Effector CD8-positive, alpha-beta T cell (primary cell): ENCODE measurements at places on chromosomes 2 and 18.

- DNase-seq: no peak
Observed at GRCh38 chr2:149037851-149038250, 648 bp upstream of the LYPD6B start.

DNA sequence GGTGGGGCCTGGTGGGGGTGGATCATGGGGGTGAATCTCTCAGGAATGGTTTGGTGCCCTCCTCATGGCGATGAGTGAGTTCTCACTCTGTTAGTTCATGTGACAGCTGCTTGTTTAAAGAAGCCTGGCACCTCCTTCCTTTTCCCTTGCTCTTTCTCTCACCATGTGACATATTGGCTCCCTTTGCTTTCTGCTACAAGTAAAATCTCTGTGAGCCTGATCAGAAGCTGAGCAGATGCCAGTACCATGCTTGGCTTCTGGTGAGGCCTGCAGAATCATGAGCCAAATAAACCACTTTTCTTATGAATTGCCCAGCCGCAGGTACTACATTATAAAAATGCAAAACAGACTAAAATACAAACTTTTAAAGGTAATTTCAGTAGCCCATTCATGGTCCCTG lies 73.4 kb upstream of the TEX51 start:
- DNase-seq: no peak

DNA sequence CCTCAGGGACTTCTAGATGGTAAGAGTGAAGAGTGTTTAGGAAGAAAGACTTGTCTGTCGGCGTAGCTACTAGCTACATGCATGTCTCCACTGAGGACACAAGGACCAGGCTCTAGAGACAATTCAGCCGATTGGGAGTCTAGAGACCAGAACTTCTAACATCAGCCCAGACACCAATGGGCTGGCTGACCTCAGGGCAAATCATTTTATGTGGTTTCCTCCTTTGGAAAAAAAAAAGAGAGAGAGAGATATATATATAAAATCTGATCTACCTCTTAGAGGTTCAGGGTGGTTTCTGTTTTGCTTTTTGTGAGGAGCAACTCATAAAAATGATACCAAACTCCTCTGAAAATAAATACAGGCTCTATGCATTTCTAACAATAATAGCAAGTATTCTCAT lies 212.8 kb downstream of the BCL2 start:
- DNase-seq: no peak

GRCh38 chr2:240638512-240639160 lies 13.4 kb downstream of the GPR35 start:
- no peak for DNase-seq

DNA sequence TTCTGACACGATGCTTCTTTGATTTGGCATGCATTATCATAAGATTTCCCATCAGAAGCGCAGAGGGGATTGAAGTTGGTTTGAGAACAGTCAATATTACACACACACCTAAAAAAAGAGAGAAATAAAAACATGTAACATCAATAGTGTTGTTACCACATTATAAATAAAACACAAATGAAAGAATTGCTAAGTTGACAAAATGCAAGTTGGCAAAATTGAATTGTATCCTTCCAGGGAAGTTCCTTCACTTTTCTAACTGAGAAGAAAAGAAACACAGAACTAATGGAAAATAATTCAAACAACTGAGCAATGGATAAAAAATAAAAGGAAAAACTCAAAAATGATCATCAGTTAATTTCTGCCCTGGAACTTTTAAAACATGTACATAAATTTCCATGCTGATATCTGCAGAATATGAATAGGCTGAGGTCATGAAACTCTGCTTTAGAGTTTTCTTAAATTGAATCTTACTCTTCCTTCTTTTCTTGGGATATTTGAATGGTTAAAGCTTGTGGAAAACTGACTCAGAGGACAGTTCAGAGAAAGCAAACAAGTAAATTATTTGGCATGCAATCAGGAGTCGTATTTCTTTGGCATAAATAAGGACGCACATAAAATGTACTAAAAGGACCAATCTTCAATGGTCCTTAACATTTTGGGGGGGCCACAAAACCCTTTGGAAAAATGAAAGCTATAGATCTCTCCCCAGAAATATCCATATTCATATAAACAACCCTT lies 152.4 kb upstream of the CAVIN2 start:
- no peak for DNase-seq

DNA sequence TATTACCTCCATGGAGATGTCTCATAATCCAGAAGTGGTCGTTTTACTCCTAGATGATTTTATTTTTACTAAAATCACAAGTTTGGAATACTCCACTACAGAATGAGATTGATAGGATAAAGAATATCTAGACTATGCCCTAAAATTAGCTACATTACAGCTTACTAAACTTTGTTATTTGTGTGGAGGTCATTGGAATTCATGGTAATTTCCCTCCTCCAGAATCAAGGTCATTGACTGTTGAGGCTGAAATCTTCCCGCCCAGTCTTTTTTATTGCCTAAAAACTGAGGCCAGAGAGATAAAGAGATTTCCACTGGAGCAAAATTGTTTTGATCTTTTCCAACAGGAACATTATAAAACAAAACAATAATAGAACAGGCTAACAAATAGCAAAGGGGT lies 35.0 kb downstream of the ITGB6 start:
- DNase-seq: no peak

GRCh38 chr18:3554091-3554601 lies 104.2 kb downstream of the TGIF1 start:
- no peak for DNase-seq

DNA sequence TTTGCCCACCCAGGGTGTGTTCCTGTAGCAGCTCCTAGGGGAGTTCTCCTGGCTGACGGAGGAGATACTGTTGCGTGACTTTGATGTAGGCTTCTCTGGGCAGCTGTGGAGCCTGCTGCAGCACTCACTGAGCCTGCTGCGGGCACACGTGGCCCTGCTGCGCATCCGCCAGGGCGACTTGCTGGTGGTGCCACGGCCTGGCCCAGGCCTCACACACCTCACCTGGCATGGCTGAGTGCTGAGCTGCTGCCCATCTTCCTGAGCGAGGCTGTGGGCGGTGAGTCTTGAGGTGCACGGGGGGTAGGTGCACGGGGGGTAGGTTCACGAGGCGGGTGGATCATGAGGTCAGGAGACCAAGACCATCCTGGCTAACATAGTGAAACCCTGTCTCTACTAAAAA lies 191.7 kb downstream of the ANKRD36C start:
- DNase-seq: no peak

GRCh38 chr2:87403893-87404175 lies 344.1 kb upstream of the PLGLB2 start:
- no peak for DNase-seq

DNA sequence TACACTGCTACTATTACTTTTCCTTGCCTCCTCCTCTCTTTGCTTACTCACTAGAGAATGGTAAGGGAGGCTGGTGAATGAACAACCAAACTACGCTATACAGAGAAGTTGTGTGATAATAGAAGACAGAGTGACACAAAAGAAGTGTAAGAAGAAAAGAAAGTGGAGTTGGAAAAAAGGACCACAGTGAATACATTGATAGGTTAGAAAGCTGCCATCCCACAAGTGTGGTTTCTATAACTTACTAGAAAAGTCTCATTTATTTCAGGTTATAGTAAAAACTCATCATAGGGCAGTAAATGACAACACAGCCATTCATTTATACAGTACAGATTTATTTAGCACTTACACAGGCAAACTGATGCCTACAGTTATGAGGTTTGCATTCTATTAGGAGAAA lies 77.3 kb downstream of the TTC21B start:
- DNase-seq: no peak

DNA sequence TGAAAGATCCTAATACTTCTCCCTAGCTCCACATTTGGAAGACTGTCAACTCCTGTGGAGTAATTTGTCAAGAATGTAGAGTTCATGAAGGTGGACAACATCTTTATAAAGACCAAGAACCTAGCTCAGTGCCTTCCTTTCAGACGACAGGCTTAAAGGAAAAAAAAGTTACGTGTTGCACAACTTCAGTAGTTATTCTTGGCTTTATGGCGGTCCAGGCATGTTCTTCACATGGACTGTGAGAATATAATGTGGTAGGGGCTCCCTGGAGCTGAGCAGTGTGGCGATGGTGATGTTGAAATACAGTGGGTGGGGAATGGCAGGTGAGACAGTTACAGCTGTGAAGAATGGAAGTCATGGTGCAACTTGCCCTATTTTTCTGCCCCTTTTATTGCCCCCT lies 3.9 kb downstream of the TAF1B start:
- DNase-seq: no peak

GRCh38 chr2:201996679-201997314 lies 36.9 kb upstream of the FZD7 start:
- no peak for DNase-seq

DNA sequence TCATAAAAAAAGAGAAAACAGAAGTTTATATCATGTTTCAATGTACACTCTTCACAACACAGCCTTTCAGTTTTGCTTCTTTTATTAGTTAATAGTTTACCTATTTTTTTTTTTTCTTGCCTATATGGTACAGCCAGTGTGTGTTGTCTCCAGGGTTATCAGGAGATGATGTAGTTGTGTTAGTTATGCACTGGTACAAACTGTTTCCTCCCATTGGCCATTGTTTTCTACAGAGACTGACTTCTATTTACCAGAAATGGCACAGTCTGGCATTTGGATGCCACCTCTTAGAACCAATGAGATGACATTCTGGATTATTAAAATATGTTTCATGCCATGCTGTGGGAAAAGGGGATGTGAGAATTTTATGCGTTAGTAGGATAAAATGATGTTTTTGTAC lies 339.4 kb downstream of the PLCL1 start:
- DNase-seq: no peak

GRCh38 chr2:216057688-216058193 lies 23.9 kb downstream of the PECR start:
- no peak for DNase-seq

DNA sequence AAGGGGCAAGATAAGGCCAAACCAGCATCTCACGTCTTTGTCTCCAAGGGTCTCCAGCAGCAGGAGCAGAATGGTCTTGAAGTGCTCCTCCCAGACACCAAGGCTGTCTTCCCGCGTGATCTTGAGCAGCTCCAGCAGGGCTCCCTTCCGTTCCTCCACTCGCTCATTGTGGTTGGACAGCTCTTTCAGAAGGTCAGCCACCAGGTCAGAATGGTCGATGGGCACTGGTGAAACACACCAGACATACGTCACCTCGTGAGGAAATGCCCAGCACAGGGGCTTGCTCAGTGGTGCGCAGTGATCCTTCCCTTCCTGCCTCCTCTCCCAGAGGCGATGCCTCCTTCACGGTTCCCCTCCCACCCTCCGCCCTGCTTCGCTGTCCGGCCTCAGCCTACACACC lies 80.1 kb upstream of the TFCP2L1 start:
- DNase-seq: no peak

GRCh38 chr2:164948540-164948939 lies 6.8 kb downstream of the SLC38A11 start:
- DNase-seq: no peak

- no peak for DNase-seq
Observed at GRCh38 chr2:183459466-183459865, 335.2 kb downstream of the NUP35 start.

- no peak for DNase-seq
Observed at GRCh38 chr18:26635466-26635865, 87.1 kb upstream of the KCTD1 start.

GRCh38 chr2:118091140-118091478 lies 2.8 kb downstream of the INSIG2 start:
- DNase-seq: no peak

- no peak for DNase-seq
Observed at GRCh38 chr2:55158111-55158814, 73.8 kb downstream of the CLHC1 start.

- DNase-seq: no peak
Observed at GRCh38 chr2:1002350-1002749, 51.7 kb downstream of the SNTG2 start.

GRCh38 chr2:3683748-3684454 lies 19.5 kb upstream of the DCDC2C start:
- no peak for DNase-seq

- no peak for DNase-seq
Observed at GRCh38 chr2:227473122-227473461, 1.1 kb downstream of the AGFG1 start.

GRCh38 chr2:150166313-150167051 lies 321.0 kb downstream of the RND3 start:
- DNase-seq: no peak
